HT-29 (cell line): ENCODE measurements at places on chromosomes 13 and 19.
A peak's percentile ranks its signal among the peaks of the same experiment; 100 is the strongest.

DNA sequence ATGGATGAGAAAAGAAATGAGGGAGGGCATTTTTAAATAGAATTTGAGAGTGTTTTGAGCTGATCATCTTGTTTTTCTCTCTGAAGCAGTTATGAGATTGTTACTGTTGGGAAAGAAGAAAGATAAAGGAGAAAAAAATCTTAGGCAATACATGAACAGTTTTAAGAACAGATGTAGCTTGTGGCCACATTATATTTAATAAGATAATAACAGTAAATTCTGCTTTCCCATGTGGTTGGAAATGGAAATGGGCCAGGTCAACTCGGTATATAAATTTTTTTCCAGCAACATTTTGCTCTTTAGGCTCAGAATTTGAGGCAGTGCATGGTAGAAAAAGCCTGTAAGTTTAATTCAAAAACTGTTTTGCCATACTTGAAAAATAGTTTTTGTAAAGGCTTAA lies 118.7 kb downstream of the POSTN start:
- no peak for DNase-seq

DNA sequence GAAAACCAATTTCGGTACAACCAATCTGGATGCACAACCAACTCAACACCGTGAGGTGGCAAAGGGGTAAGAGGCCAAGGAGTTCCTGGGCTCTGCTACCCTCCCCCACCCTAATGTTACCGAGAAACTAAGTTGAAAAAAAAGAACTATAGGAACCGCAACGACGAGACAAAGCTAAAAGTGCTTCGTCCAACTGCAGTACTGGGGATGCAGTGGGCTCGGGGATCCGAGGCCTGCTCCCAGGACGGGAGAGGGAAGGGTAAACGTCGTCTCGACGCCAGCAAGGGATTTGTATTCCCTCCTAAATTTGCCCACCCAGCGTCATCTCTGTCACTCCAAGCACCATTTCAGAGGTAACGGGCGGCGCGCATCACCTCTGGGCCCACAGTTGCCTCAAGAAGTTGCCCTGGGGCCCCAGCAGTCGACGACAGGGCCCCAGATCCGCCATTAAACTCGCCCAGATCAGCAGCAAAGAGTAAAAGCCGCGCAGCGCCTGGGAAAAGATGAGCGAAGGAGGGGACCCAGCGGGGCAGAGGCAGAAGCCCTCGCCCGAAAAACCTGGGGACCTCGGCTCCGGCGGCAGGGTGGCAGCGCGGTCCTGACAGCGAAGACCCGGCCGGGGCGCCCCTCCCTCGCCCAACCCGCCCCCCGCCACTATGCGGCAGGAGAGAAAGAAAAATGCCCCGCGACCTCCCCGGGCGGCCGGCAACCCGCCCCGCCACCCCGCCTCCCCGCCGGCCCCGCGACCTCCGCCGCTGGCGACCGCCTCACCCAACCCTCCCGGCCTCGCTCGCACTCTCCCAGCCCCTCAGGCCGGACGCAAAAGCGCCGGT lies 752 bp downstream of the ZMYM5 start:
- peak; percentile 77 for DNase-seq

- DNase-seq = peak; percentile 94
These were observed 42.1 kb downstream of the NAA16 start for GRCh38 chr13:41352935-41353840.

DNA sequence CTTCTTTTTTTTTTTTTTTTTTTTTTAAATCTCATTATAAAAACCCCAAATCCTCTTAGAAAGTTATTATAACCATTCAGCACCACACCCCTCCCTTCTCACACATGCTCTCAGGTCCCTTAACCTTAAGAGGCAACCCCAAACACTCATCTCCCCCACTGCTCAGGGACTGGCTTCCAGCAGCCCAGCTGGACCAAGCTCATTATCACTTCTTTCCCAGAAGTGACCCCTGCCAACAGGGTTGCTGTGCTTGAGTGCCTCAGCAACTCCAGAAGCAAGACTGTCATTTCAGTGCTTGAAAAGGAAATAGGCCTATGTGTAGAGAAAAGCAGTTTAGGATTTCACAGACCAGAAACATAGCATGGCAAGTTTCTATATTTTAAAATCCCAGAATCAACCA lies 84.3 kb downstream of the SLAIN1 start:
- no peak for DNase-seq

- no peak for DNase-seq
These were observed 328.2 kb downstream of the HS6ST3 start for GRCh38 chr13:96417939-96418685.

DNA sequence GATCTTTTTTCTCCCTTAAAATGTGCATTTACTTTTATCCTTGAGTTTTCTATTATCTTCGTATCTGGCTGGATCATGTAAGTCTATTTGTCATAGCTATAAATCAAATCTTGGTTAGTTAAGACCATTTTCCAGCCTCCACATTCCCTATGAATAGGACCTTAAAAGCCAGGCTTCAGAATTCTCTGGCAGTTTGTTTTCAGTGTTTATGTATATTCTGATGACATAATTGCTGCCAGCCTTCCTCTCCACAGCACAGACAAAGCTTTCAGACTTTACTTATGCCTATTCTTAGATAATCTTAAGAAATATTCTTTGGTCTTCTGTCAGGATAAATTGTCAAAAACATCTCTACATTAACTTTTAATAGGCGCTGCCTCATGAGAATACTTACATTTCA lies 870.8 kb upstream of the SPRY2 start:
- no peak for DNase-seq

DNA sequence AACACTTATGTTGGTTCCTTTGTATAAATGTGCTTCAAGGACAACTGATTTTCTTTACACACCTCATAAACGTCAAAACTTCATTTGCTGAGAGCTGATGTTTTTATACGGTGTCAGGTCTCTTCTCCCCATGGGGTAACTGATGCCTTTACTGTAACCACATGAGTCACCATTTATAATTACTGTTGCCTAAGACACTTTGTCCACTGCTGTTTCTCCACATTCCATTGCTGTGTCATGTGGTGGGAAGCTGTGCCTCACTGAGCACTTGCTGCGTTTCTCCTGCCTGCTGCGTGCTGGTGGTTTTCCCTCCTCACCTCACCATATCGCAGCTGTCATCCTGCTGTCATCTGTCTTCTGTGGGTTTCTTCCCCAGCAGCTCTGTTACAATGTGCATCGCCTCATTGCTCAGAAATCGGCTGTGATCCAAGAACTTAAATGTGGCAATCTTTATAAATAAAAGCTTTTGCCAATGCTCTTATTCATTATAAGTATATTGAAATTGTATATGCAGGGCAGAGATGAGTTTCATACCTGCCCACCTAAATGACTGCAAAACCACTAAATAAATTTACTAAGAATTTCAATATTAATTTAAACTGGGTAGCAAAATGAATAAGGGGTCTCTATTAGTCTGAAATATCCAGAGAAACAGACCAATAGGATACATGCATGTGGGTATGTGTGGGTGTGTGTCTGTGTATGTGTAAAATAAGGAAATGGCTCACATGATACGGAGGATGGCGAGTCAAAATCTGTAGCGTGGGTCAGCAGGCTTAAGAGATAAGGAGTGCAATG lies 547.0 kb upstream of the SLITRK5 start:
- peak; percentile 35 for DNase-seq

- DNase-seq = no peak
These were observed 13.2 kb downstream of the LRRC4B start for GRCh38 chr19:50555033-50555432.

DNA sequence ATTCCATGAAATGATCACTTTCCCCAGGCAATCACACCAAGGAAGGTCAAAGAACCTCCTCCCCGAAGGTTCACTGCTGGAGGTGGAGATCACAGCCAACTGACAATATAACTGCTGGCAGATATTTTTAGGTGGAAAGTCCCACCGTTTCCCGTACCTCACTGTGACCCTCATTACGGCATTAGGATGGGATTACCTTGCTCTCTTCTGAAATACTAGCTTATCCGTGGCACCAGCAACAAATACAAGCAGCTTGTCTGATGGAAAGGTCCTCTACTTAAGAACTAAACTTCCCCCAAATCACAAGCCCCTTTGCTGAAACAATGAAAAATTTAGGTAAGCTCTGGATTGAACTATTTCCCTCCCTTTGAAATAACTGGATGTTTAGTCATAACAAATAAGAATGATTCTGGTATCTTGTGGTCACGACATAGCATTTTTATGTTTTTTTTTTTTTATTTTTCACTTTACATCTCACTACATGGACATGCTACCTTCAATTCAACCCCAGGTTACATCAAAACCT lies 178.9 kb downstream of the COL4A1 start:
- DNase-seq = no peak

DNA sequence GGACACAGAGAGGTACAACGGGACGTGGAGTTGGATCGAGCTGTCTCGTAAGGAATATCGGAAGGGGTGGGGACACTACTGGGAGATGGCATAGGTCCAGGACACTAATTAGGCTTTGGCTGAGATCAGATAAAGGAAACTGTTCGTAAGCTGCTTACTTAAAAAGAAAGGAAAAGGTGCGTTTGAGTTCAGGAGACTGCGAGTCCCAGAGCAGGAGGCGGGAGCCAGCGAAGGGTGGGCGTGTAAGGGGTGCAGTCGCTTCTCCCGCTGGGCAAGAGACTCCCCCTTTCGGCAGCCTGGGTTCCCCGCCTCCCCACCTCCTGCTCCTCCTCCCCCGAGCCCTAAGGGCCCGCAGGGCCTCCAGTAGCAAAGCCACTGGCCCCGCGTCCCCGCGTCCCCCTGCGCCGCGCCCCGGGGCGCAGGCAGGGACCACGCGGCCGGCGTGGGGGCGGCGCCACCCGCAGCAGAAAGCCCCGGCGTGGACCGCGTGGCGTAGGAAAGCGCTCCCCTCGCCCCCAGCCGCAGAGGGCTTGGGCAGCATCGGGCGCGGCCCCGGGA lies 547 bp downstream of the ABCC4 start:
- DNase-seq = peak; percentile 81

DNA sequence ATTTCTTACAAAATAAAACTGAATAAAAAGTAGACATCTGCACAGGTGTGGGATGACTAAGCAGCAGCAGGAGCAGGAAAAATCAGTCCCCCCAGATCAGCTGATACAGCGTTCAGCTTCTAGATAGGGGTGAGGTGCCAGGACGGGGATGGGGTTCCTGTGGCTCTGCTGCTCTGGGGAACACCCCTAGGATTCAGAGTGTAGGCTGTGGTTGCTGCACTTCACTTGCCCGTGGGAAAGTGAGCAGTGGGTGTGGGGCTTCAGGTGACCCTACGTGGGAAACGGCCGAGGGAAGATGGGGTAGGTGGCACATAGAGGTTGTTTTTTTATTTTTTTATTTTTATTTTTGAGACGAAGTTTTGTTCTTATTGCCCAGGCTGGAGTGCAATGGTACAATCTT lies 3.2 kb upstream of the CXCL17 start:
- DNase-seq = no peak
